Fibroblast of lung (primary cell): ENCODE measurements at places on chromosomes 12 and 14. TPM values are rescaled to one million over a fixed set of nuclear protein-coding genes. Genes with fewer than 3 reads are reported as not detected.
A peak's percentile ranks its signal among the peaks of the same experiment; 100 is the strongest.

DNA sequence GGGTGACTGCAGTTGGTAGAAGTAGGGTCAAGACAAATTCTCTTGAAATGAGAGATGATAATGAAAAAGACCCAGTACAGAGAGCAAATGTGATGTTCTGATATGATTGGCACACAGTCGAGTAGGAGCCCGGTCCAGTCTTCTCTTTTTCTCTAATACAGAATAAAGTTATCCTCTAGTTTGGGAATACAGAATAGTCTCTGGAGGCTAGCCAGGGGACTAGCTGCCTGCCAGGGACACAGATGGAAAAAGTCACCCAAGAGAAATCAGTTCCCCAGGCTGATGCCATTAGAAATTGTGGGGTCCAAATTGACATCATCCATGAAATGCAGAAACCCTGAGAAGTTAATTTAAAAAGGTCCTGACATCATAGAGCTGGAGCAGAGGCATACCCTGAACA is 177.2 kb upstream of the NEDD1 start:
- no peaks in the 10 kb centered on the region for H3K27me3 ChIP-seq
- no peaks in the 10 kb centered on the region for H3K36me3 ChIP-seq
- no peak overlapping the region for H3K27ac ChIP-seq
- H3K4me3 ChIP-seq = no peak overlapping the region
- H3K4me1 ChIP-seq = no peaks in the 10 kb centered on the region
- no peak for DNase-seq

DNA sequence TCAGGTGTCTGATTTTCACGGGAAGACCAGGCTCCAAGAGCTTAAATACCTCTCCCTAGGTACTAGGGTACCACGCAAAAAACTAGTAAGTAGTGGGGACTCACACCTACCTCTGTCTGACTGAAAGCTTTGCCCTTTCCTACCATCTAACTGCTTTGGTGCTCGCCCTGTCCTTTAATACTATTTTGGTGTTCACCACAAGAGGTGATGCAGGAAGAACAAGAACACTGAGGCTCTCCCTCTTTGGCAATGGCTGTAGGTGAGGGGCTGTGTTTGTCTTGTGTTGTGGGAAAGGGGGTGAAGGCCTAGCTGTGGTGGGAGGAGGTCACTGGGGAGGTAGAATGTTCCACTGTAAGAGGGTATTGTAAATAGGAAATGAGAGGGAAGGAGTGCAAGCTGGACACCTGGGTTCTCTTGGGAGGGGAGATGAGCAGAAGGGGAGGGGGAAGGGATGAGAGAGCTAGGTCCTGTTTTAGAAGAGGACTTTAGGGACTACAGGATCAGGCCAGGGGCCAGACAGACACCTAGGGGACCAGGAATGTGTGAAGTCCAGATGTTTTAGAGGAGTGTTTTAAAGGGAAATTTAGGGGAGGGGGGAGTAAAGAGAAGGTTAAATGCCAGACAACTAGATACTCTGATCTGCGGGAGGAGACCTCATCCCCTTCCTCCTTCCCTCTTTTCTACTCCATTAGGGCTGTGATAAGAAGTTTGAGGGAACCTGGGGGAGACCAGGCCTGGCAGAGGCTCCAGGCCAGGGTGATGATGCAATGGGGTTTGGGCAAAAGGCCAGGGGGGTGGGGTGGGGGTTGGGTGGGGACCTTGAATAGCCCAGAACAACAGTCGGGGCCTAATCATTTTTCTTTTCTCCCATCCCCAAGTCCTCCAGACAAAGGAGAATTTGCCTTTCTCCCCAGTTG is 2.1 kb downstream of the ITGA5 start:
- peaks cover 3% of the 10 kb centered on the region for H3K36me3 ChIP-seq
- DNase-seq = peak; percentile 57
- peak overlapping the region; percentile 85 for H3K27ac ChIP-seq
- H3K27me3 ChIP-seq = no peaks in the 10 kb centered on the region

GRCh38 chr14:104669697-104670096 is 19.7 kb upstream of the INF2 start:
- H3K4me3 ChIP-seq = no peak overlapping the region
- H3K27me3 ChIP-seq = no peaks in the 10 kb centered on the region
- no peaks in the 10 kb centered on the region for H3K36me3 ChIP-seq
- no peak overlapping the region for H3K27ac ChIP-seq
- DNase-seq = no peak

GRCh38 chr14:73965216-73965615 is 15.1 kb downstream of the COQ6 start:
- no peak overlapping the region for H3K27ac ChIP-seq
- DNase-seq = no peak
- H3K4me3 ChIP-seq = no peak overlapping the region
- no peaks in the 10 kb centered on the region for H3K27me3 ChIP-seq
- peaks cover 10% of the 10 kb centered on the region for H3K36me3 ChIP-seq

DNA sequence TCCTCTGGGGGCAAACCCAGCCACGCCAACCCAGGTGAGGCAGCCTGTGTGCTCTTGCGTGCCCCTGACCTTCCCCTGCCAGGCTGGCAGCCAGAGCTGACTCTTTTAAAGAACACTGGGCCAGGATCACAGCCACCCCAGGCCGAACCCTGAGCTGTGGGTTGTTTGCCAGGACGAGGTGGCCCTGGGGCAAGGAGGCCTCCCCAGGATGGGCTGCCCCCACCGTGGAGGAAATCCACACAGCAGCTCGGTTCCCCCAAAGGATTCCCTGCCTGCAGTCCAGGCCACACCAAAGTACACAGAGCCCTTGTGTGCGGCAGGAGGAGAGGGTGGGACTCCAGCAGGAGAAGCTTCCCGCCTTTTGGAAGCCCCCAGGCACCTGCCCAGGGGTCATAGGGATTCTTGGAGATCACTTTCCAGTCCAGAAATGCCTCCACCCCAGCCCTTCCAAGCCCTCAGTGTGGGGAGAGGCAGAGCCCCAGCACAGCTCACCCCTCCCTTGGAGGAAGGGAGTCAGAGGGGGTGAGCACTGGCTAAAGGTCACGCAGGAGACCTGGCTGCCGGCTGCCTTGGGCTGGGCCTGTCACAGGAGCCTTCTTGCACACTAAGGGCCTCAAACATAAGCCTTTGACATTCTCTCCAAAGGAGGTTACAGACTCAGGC is 115.6 kb downstream of the CALM1 start:
- peaks cover 2% of the 10 kb centered on the region for H3K27me3 ChIP-seq
- H3K27ac ChIP-seq = no peak overlapping the region
- H3K4me1 ChIP-seq = no peaks in the 10 kb centered on the region
- no peak for DNase-seq
- no peaks in the 10 kb centered on the region for H3K36me3 ChIP-seq
- H3K4me3 ChIP-seq = no peak overlapping the region

DNA sequence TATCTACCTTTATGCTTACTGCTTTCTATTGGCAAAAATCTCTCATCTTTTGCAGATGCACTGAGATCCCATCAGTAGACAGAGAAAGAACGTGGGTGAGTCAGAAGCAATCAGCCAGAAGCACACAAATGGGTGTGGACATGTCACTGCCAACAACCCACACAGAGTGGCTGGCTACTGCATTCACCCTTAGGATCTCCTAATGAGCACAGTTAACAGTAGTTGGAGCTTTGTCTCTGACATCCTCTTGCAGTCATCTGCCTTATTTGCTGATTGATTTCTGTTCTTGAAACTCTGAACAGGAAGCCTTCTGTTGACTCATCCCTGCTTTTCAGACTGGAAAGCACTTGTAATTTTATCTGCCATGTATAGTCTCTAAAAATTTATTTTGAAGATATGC is 117.2 kb downstream of the RGS6 start:
- no peaks in the 10 kb centered on the region for H3K27me3 ChIP-seq
- H3K27ac ChIP-seq = no peak overlapping the region
- H3K4me1 ChIP-seq = no peaks in the 10 kb centered on the region
- no peaks in the 10 kb centered on the region for H3K36me3 ChIP-seq
- no peak for DNase-seq
- no peak overlapping the region for H3K4me3 ChIP-seq

The MEG3 gene
- total RNA-seq = 95.0 and 182 TPM in 2 replicates

GRCh38 chr12:104990950-104991349 is 4.8 kb downstream of the NOPCHAP1 start:
- H3K4me1 ChIP-seq = no peaks in the 10 kb centered on the region
- no peak overlapping the region for H3K27ac ChIP-seq
- DNase-seq = no peak
- H3K36me3 ChIP-seq = peaks cover 3% of the 10 kb centered on the region

DNA sequence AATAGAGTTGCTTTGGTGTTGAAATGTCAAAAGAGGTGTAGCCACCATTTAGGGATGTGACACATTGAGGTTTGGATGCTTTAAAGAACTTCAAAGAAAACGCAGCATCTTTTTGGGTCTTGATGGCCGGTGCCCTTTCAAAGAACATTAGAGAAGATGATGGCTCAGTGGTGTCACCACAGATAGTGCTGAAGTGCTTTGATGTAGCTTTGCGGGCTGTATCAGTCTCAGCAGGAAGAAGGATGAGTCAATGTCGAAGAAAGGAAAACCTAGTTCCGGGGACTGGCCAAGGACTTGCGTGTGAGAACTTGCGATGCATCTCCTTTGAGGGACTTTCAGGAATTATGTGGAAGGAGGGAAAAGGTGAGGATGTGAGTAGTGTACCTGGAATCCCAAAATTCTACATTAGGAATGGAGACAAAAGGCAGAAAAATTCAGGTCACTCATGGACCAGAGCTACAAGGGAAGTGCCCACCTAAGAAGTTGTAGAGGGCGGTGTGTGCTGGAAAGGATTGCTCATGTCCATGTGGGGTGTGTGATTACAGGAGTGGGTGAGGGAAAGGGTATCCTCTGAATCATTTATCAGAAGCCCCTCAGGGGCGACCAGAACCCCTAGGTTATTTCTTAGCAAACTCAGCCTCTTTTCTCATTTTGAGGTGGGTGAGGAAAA is 39.7 kb upstream of the GZMB start:
- no peak overlapping the region for H3K27ac ChIP-seq
- no peak for DNase-seq

DNA sequence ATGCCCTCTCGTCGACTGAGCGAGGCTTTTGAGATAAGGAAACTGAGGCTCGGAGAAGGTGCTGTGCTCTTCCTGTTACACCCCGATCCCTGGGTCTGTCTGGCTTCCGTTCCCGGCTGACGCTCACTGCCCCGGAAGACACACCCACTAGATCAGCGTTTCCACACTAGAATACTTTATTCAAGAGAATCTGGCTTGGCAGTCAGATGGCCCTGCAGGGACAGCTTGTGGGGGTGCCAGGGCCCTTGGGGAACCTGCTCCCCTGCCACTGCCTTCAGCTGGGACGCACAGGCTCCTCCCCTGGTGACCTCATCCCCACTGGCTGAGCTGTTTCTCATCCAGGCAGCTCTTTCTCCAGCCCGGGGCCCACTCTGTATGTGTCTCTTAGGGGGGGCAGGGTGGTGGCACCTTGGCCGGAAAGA is 13.7 kb downstream of the PGF start:
- peak; percentile 40 for DNase-seq
- H3K4me3 ChIP-seq = no peak overlapping the region
- no peak overlapping the region for H3K27ac ChIP-seq
- H3K4me1 ChIP-seq = peaks cover 27% of the 10 kb centered on the region

DNA sequence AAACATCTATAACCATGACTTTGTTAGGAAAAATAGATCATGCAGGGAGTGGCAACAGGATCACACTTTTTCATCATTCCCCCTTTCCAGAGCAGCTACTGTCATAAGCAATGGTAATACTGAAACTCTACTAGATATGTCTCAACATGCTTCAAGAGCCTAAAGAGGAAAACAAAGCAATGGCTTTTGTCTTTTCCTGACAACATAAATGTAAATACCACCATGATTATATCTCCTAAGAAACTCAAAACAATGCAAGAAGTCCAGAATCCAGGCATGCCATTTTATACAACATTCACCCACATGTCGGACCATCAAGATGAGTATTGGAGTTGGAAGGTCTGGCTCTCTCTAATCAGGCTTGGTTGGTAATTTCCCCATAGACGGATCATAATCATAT is 78.7 kb downstream of the KIF21A start:
- no peak overlapping the region for H3K27ac ChIP-seq
- H3K27me3 ChIP-seq = no peaks in the 10 kb centered on the region
- no peak overlapping the region for H3K4me3 ChIP-seq
- H3K4me1 ChIP-seq = no peaks in the 10 kb centered on the region

GRCh38 chr12:53034459-53034858 is 15.4 kb upstream of the TNS2 start:
- H3K36me3 ChIP-seq = peaks cover 30% of the 10 kb centered on the region
- no peak overlapping the region for H3K27ac ChIP-seq
- no peak for DNase-seq
- peaks cover 3% of the 10 kb centered on the region for H3K4me1 ChIP-seq
- no peak overlapping the region for H3K4me3 ChIP-seq
- H3K27me3 ChIP-seq = no peaks in the 10 kb centered on the region

DNA sequence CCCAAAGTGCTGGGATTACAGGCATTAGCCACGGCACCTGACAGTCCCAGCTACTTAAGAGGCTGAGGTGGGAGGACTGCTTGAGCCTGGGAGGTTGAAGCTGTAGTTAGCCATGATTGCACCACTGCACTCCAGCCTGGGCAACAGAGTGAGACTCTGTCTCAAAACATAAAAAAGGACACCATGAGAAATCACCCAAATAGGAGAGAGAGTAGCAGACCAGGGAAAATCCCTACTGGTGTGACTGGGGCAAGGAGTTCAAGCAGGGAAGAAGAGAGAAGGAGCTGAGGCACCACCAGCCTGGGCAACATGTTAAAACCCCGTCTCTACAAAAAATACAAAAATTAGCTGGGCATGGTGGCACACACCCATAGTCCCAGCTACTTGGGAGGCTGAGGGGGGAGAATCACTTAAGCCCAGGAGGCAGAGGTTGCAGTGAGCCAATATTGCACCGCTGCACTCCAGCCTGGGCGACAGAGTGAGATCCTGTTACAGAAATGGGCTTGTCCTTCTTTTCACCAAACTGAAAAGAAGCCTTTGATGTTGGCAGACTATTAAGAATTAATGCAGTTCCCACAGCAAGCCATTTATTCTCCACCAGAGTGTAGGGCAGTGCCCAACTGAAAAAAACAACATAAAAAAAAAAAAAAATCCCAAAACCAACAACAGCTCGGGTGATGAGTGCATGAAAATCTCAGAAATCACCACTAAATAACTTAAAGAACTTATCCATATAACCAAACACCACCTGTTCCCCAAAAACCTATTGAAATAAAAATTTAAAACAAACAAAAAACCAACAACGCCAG is 4.5 kb upstream of the SRSF9 start:
- H3K4me1 ChIP-seq = peaks cover 7% of the 10 kb centered on the region
- no peaks in the 10 kb centered on the region for H3K27me3 ChIP-seq
- H3K36me3 ChIP-seq = no peaks in the 10 kb centered on the region
- no peak for DNase-seq
- H3K4me3 ChIP-seq = no peak overlapping the region
- no peak overlapping the region for H3K27ac ChIP-seq

The PPM1H gene
- 0.51 and 3.1 TPM in 2 replicates for total RNA-seq

DNA sequence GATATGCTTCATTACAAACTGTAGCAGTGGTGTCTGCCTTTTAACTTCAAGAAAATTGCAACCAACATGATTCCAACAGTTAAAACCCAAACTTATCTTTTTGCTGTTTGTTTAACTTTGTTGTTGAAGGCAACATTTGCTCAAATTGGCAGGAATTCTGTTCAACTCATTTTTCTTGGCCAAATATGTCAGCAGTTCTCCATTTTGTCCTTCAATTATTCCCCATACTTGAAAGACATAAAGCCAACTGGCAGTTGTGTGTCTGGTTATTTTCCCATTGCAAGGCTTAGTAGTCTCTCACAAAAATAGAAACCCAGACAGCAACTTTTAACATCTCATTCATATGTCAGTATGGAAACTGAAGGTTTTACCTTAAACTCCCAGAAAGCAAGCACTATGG is 146.3 kb downstream of the LRIG3 start:
- DNase-seq = no peak
- no peak overlapping the region for H3K27ac ChIP-seq
- no peaks in the 10 kb centered on the region for H3K27me3 ChIP-seq
- no peaks in the 10 kb centered on the region for H3K4me1 ChIP-seq

- no peaks in the 10 kb centered on the region for H3K36me3 ChIP-seq
- H3K27me3 ChIP-seq = peaks cover 6% of the 10 kb centered on the region
- no peak overlapping the region for H3K27ac ChIP-seq
- peak; percentile 71 for DNase-seq
Observed at GRCh38 chr14:75561013-75561432, 17.4 kb upstream of the FLVCR2 start.
